ENCODE measurements at places on chromosomes 16 and 17.

- no peak for DNase-seq
Measured at GRCh38 chr16:60811657-60812056, 1224.6 kb downstream of the CDH8 start.

DNA sequence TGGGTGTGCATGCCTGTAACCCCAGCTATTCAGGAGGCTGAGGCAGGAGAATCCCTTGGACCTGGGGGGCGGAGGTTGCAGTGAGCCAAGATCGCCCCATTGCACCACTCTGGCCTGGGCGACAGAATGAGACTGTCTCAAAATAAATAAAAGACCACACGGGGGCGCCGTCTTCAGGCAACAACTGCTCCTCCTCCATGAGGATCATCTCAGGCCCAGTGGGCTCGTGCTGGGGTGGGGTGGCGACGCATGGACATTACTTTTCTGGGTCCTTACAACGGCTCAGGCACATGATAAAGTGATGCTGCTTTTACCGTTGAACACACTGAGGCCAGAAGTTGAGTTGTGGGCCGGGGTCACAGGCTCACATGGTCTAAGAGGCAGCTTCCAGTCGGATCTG lies 56.2 kb downstream of the PRMT7 start:
- no peak for DNase-seq

DNA sequence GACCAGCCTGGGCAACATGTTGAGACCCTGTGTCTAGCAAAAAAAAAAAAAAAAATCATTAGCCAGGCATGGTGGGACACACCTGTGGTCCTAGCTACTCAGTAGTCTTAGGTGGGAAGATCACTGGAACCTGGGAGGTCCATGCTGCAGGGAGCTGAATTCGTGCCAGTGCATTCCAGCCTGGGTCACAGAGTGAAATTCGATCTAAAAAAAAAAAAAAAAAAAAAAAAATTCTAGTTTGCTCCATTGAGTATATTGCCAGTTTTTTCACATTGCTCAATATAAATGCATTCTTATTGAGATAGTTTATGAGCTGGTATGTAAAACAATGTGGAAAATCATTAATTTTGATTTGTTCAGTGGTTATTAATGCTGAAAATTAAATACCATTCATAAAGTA lies 52.0 kb downstream of the ABHD15 start:
- no peak for DNase-seq

DNA sequence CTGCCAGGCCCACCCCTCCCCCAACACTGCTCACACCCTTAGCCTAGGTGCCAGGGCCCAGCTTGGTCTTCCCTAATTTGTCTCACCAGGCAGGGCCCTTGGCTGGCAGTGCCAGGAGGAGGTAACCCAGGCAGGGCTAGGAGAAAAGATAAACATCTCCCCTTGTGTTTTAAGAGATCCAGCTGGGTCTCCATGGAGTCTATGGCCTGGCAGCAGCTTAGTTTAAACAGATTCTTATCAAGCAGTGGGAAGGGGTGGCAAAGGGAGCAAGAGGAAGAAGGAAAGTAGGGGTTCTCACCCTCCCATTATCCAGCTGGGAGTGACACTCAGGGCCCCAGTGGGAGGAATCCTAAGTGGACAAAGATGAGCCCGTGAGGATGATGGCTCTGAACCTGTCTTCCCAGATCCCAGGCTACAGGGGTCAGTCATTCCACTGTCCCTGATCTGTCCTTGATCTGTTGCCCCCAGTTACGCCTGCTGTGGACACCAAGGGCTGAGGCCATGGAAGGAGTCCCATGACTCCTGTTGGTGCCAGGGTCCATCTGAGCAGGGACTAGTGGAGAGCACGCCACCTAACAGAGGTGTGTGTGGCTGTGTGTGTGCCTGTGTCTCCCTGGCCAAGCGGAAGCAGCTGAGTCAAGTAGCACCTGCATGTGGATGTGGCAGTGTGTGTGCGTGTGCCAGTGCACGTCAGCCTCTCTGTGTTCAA lies 47.4 kb upstream of the MEIOC start:
- no peak for DNase-seq

GRCh38 chr16:79932572-79932971 lies 332.0 kb upstream of the MAF start:
- no peak for DNase-seq

GRCh38 chr17:32731556-32732295 lies 145.2 kb downstream of the MYO1D start:
- no peak for DNase-seq

DNA sequence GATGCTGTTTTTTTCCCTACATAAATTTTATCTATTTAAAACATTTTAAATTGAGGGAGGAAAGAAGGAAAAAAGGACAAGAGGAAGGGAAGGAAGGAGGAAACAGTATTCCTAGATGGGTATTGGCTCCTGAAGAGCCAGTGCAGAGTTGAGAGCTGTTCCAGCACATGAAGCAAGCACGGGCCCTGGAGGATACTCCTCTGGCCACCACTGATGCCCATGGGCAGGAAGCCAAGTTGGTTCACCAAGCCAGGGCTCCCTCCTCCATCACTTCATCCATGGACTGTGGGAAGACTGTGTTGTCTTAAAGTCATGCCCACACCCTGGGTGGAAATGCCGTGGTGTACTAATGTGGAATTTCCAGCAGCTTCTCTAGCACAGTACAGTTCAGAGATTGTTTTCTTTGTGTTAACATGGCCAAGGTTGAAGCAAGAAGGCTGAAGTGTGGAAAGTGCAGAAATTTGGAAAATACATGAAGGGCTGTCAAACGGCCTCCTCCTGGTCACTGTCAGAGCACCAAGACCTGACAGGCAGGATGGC lies 23.9 kb upstream of the NOS2 start:
- DNase-seq: no peak

Measured in NCI-H1436 (cell line).